HFFc6 (cell line): ENCODE measurements at places on chromosomes 5 and 9.

DNA sequence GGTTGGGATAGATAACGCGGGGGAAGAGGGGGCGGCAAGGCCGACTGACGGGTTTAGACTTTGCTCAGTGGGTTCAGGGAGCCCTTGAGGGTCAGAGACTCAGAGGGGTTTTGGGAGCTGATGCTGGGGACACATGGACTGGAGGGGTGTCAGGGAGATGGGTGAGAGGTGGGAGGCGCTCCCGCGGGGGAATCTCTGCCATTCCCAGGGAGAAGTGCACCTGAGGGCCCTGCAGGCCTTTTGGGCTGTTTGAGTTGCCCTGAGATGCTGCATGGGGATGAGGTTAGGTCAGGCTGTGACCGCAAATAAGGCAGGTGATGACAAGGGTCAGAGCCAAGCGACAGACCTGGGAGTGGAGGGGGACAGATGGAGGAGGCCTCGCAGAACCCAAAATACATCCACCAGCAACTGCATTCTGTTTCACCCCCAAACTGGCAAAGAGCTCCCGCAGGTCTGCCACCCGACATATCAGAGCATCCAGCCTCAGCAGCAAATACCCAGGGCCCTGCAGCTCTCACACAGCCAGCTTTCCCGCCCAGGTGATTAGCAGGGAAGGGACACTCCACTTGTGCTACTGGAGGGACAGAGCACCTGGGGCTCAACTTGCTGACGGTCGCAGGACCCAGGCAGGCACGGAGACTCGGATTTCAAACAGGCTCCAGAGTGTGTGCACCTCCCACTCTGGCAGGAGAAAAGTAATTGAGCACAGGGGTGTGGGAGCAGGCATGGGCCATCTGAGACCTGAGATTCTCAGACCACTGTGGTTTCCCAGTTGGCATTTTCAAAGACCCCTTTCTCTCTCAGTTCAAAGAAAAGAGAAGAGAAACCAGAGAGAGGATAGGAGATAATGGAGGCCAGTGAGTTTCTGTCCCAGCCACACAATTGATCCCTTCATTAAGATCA lies 26.4 kb downstream of the TMOD1 start:
- DNase-seq, result no peak

DNA sequence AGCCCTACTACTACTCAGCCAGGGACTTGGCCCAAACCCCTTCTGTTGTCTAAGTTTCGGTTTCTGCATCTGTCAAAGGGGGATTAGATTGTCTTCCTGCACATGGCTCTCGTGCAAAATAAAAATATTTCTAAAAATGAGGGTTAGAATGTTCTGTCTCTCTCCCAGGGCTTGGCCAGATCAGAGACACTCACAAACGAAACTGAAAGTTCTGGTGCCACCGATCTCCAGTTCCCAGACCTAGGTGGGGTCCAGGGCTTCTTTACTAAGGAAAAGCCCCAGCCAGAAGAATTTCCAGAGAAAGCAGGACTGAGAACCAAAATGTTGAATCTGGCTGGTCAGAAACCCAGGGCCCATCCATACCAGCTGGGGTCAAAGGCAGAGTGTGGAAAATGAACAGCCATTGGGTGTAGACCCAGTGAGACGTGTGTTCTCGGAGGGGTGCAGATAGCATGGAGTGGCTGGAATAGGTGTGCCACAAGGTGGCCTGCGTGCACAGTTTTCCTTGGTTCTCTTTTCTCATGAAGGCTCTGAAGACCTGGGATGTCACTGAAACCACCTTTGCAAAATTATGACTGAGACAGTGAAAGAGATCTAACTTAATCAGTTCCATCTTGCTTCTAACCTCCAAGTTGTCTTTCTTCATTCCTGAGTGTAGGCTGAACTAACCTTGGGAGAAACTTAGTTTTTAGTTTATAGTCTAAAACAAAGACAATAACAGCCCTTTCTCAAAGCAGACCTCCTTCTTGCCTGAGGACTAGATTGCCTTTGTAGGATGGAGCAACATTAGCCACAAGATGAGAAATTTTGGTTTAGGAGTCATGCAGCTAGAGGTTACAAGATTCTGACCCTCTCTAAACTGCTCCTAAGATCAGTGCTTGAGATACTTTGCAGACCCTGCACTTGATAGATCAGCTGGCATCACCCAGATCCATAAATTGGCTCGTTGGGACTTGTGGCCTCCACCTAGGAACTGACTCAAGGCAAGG lies 2.3 kb upstream of the SLC23A1 start:
- no peak for DNase-seq

DNA sequence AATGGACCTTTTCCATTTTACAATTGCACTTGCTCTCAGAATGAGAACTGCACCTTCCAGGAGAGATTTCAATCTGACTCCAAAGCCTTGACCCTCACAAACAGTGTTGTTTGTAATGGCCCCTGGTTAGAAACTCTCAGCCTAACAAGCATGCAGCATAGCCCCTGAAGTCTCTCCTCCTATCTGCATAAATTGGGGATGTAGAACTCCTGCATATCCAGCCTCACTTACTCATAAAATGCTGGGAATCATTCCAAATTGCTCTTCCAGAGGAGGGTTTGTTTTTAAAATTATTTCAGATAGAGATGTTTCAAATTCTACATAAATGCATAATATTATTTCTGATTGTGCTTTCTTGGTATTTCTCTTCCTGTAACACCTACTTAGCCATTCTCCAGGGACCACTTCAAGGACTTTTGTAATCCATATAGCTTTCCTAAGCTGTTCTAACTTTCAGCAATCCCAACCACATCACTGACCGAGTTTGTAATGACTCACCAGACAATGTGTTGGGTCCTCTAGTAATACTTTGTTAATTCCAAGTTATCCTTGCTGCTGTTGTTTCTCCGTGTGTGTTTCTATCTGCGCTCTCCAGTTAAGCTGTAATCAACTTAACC lies 143.8 kb upstream of the CCDC152 start:
- DNase-seq, result no peak

DNA sequence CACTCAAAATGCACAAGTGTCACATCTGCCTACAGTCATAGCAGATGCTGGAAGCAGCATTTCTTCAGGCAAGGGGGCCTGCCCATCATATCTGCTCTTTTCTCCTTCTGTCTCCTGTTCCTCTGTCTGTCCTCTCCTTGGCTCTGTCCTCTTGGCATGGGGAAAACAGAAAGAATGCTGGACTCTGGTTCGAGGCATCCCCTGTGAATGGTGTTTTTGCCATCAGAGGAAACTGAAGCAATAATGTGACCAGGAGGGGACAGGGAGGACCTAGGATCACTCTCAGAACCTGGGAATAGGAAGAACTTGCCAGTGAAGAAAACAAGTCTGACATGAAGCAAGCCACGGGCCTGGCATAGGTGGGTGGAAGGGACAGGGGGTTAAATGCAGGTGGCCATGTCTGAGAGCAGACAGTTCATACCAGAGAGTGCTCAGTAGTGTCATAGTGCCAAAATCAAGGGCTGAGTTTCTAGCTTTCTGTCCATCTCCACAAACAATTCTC lies 35.3 kb downstream of the AQP7 start:
- no peak for DNase-seq

GRCh38 chr5:93300309-93300923 lies 280.6 kb downstream of the NR2F1-AS1 start:
- no peak for DNase-seq

DNA sequence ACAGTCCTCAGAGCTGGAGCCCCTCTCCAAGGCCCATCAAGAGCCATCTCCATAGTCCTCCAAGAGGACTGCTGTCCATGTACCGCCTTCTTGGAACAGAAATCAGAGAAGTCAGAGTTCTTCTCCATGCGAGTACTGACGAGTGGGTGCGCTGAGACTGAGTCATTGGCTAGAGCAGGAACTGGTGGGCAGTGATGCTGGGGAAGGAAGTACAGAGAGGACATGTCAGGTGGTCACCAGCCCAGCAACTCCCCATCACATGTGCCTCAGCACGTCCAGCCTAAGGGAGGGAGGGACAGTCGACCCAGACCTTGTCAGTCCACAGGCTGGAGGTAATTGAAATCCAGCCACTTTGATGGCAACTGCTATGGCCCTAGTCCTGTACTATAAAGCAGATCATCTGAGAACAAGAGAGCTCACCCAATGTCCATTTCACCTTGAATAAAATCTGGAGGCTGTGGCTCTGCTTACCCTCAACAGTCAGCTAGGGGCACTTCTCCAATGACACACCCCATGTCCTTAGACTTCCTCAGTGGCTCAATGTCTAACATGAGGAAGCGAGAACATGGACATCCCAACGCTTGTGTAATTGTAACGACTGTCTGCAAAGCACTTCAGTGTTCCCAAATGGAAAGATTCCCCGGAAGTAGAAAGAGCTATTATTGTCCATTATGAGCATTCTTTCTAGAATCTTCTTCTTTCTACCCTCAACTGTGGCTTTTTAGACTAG lies 15.0 kb upstream of the FBP1 start:
- no peak for DNase-seq

GRCh38 chr9:137293094-137293481 lies 9.0 kb downstream of the NRARP start:
- DNase-seq, result no peak

DNA sequence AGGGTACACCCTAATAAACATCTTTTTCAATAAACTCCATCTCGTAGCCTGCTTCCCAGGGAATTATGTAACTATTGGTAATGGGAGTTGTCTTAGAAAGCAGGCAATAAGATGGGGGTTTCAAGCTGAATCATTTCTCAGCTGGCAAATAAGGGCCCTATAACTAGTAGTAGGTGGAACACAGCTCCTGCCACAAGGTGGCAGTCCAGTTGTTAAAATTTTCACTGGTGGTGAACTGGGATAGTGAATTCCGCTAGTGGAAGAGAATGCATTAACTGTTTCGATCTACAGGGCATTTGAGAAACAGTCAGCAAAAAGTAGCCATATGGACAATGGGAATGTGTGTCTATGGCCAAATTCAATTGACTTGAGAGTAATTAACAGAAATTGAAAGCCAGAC lies 27.7 kb downstream of the PCDHB15 start:
- no peak for DNase-seq

GRCh38 chr5:31934156-31934555 lies 240.0 kb downstream of the GOLPH3 start:
- DNase-seq, result no peak

GRCh38 chr5:90803381-90803780 lies 244.8 kb downstream of the ADGRV1 start:
- DNase-seq, result no peak

GRCh38 chr5:56329652-56330051 lies 96.5 kb upstream of the ANKRD55 start:
- no peak for DNase-seq

DNA sequence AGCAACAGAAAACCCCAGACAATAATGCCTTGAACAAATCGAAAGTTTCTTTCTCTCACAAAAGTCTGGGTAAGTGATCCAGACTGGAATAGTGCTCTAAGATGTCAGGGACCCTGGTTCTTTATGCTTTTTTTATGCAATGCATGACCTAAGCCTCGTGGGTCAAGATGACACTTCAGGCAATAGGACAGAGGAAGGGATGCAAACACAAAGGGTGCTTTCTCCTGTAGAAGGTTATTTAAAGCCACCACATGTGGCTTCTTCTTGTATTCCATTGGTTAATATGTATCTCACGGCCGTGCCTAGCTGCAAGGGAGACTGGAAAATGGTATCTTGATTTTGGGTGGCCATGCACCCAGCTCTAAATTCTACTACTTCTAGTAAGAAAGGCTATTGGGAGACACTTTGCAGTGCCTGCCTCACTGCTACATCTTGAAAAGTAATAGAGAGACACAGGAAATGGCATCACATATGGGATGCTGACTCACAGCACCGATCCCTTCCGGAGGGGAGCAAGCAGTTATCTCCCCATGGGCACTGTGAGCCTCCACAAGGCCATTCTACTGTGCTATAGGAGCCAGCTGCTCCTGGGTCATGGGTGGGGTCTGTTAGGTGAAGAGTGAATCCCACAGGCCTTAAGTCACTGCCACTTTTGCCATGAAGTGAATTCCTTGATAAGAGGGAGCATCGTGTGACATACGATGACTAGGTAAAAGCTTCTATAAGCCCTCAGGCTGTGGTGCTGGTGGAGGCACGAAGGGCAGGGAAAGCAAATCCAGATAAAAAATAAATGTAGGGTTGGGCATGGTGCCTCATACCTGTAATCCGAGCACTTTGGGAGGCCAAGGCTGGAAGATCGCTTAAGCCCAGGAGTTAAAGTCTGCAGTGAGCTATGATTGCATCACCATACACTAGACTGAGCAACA lies 32.5 kb upstream of the RAB14 start:
- peak; percentile 60 for DNase-seq

GRCh38 chr5:107653685-107654084 lies 17.1 kb downstream of the EFNA5 start:
- DNase-seq, result no peak

DNA sequence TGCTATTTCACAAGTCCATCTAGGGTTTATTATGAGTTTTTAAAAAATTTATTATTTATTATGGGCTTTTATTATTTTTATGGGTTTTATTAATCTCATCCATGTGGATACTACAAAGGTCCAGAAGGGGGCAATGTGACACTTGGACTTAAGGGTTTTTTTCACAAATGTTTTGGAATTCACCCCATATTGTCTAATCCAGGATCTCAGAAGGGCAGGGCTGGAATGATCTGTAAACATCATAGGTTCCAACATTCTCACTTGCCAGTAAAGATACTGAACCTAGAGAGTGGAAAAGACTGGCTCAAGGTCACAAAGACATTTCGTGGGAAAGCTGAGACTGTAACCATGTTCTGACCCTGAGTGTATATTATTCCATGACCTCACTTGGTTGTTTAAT lies 35.6 kb downstream of the NIM1K start:
- peak; percentile 43 for DNase-seq

DNA sequence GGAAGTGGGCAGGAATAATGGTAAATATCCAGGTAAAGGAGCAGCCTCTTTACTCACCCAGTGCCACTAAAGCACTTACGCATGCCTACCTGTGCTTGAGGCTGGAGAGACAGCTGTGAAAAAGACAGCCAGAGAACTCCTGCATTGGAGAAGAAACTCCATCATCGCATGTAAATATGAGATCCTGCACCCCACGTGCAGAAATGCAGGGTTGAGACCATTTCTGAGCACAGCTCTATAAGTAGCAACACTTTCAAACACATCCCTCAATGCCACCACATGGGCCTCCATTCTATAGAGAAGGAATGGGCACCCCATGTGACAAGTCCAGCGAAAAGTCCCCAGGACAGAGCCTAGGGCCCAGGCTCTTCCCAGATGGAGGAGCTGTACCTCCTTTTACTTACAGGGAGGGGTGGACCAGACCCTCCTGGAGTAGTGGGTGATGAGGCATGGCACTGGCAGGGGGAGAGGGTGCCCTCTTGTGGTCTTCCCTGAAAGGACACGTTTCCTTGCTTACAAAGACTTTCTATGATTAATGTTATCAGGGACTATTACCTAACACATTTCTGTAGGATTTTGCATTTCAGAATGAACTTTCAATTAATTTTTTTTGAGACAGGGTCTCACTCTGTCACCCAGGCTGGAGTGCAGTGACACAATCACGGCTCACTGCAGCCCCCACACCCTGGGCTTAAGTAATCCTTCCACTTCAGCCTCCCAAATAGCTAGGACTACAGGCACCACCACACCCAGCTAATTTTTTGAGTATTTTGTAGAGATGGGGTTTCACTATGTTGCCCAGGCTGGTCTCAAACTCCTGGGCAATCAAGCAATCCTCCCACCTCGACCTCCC lies 55.3 kb upstream of the IL17B start:
- peak; percentile 69 for DNase-seq
